Esophagus squamous epithelium (tissue), 5 donors: ENCODE measurements at places on chromosomes 2 and 18.

DNA sequence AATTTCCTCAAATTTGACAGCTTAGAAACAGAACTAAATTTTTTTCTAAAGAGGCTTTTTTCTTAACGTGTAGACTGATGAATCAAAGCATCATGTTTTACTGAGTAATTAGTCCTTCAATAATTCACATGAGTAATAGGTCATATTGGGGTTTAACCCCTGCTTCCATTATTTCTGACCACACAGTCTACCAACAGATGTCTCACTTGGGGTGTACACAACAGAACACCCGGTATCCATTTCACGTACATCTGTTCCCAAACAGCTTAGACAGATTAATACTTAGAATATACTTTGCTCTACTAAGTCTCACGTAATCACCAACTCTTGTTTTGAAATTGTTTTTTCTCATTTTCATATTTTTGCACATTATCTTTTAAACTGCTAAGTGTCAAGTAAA is 14.8 kb downstream of the CERKL start:
- no peak for DNase-seq

- DNase-seq = no peak
Measured at GRCh38 chr18:5144629-5145028, 52.4 kb downstream of the AKAIN1 start.

GRCh38 chr2:84386336-84387040 is 72.6 kb downstream of the SUCLG1 start:
- DNase-seq = no peak

DNA sequence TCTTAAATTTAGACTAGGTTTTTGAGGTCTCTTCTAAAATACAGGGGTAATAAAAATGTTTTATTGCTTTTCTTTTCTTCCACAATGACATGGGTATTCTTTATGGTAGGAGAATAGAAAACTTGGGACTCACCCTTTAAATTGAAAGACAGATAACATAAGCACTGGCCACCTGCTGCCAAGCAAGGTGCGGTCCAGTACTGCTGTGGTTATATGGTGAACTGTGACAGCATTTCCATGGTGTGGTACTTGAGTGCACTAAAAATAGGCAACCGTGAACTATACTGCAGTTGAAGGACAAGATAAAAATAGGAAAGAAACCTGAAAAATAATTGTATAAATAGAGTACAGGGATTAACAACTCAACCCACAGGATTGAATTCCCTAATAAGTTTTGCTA is 54.4 kb upstream of the GRB14 start:
- DNase-seq = no peak

DNA sequence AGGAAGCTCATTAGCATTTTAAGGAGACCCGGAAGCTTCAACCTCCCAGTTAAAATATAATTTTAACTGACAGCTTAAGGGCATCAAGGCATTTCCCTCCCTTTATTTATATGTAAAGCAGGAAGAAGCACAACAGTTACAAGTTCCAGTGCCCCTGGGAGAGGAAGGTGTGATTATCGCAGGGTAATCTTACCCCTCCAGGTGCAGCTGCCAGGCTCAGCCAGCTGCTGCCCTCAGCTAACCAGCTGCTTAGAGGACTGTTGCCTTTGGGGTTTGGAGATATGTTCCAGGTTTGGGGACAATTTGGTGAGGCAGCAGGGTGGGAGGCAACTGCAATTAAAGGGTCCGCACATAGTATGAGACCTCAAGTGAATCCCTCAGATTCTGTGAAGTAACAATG is 55.3 kb upstream of the SETBP1 start:
- DNase-seq = no peak

DNA sequence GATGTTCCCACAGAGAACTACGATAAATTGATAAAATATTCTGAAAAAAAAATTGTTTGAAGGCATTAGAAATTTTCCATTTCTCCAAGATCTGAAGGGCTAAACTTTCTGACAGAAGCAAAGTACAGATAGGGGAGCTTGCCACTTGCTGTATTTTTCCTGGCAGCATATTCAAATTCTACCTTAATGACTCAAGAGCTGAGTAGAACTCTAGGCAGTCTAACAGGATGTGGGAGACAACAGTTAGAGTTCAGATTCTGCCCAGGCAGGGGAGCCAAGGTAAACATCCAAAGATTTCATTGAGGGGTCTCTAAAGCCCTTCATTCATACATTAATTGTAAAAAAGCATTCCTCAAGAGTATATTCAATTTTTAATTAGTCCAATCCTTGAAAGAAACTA is 46.0 kb upstream of the RIT2 start:
- DNase-seq = no peak

DNA sequence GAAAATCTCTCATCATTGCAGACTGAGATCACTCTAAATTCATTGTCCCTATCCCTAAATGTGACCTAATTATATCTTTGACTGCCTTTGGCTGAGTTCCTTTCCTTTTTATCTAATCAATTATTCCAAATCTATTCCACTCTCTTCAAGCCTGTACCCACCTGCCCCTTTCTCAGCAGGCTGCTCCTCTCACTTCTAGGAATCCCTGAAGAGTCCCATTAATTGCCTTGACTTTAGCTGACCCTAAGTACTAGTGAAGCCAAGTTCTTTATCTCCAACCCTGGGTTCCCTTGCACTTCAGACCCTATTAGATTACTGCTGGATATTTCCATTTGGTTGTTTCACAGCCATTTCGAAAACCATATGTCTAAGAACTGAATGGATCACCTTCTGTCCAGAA is 102.8 kb downstream of the GREB1L start:
- no peak for DNase-seq

- DNase-seq = no peak
Measured at GRCh38 chr2:207792244-207792785, 22.6 kb upstream of the FZD5 start.

DNA sequence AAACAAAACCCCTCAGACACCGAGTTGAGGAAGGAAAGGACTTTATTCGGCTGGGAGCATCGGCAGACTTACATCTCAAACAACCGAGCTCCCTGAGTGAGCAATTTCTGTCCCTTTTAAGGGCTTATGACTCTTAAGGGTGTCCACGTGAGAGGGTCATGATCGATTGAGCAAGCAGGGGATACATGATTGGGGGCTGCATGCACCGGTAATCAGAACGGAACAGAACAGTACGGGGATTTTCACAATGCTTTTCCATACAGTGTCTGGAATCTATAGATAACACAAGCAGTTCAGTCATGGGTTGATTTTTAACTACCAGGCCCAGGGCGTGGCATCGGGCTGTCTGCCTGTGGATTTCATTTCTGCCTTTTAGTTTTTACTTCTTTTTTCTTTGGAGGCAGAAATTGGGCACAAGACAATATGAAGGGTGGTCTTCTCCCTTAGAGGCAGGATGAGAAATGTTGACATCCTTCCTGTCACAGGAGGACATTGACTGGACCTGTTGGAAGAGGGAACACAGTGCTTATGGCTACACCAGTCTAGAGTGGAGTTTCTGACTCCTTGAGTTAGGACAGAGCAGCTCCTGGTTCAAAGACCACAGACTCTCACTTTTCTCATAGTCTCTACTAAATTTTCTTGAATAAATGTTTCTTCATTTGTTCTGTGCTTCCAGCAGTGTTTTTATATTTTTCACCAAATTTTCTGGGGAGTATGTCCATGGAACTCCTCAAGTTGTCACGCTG is 35.8 kb downstream of the SPOPL start:
- no peak for DNase-seq

DNA sequence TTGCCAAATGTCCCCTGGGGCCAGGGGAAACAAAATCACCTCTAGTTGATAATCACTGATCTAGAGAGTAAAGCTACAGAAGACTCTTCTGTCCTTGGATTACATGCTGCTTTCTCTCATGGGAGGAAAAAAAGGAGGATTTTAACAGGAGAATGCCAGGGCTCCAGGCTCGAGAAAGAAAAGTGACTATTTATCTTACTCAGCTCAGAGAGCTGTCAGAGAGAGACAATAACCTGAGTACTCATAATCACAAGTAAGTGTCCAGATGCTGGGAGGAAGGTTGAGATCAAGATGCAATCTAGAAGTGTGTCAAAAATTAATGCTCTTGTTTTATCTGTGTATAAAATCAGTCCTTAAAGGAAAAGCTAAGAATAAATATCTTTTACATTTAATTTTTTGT is 133.3 kb downstream of the PTRHD1 start:
- DNase-seq = no peak

DNA sequence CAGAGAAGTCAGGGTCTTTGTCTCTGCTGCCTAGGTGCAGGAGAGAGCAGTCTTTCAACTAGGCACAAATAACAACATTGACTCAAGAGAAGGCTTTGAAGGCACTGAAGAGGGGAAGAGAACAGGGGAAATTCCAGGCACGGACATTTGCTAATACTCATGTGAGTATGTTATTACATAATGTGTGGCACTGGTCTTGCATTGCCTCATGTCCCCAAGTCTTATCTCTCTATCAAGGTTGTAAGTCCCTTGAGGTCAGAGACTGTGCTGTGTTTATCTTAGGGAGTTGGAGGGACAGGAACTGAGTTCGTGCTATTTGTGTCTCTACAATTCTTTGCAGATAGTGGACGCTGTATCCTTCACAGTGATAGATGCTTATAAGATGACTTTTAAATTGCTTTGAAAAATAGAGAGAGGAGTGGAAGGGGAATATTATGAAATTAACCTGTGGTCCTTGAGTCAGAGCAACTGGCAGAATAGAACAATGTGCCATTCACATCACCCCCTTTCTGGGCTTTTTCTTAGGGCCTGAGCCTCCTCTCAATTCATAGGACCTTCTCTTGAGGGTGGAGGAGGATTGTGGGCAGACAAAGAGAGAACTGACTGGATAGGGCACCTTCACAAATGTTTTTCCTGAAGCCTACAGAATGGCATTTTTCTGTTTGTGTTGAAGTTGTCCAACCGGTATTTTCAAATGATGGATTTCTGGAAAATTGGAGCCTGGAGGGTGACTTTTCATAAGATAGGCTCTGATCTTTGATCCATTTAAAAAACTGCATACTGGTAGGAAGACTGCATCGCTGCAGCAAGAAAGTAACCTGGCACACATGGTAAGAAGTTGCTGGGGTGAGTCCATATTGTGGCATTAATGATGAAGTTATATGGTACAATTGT is 96.6 kb upstream of the CXCR4 start:
- DNase-seq = no peak

DNA sequence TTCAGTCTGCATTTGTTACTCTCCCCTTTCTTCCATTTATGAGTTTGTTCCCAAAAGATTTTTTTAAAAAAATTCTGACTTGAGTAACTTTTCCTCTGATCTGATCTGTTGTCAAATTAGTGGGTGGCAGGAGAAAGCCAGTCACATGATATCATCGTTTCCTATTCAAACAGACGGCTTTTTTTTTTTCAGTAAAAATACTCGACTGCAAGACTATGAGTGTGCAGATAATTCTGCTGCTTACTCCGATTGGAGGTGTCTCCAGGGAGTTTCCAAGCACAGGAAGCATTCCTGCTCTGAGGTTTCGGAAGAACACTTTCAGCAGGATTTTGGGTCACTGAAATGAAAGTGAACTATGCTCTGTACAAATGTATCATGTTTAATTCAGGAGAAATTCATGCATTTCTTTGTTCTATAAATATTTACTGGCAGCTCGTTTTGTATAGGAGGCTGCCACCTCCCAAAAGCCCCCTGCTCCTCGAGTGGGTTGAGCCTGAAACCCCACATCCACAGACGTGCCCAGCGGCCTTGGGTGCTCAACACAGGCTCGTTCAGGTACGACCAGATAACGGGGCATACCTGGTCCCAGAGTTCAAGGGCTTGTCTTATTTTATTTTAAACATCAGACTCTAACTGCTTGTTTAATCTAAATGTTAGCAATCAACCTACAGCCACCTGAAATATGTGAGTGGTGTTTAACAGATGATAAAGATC is 126.9 kb upstream of the ZNF516 start:
- DNase-seq = no peak

DNA sequence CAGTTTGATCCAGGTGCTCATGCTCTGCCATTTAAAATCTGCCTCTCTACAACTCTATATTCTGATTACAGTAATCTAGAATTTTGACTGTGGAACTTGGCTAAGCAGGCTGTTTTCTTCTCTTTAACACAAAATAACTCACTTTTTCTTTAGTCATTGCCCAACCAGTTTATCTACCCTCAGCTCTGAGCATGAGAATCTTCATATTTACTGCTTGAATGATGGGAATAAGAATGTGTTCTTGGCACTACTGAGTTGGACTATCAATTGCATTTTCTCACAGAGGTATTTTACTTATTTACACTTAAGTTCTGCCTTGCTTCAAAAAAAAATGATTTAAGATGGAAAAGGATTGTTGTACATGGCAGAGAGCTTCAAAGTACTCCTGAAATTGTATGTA is 301.1 kb downstream of the CCDC85A start:
- no peak for DNase-seq

- DNase-seq = no peak
Measured at GRCh38 chr18:70149616-70150301, 55.7 kb downstream of the RTTN start.

- no peak for DNase-seq
Measured at GRCh38 chr2:136072621-136073020, 45.3 kb downstream of the CXCR4 start.

DNA sequence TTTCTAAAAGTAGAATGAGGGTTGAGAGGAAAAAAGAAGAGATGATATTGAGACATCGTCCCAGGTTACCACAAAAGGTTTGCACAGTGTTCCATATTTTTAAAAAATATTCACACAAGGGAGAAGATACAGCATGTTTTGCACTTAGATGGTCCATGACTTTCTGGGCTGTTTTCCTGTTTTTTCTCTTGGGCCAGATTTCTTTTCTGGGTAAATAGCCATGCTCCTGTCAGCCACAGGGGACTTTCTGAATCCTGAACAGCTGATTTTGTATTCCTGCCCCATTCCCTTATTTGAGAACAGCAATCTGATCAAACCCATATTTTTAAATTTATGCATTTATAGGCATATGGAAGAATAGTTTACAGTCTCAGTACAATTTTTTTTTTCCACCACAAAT is 185.9 kb upstream of the NRP2 start:
- no peak for DNase-seq

DNA sequence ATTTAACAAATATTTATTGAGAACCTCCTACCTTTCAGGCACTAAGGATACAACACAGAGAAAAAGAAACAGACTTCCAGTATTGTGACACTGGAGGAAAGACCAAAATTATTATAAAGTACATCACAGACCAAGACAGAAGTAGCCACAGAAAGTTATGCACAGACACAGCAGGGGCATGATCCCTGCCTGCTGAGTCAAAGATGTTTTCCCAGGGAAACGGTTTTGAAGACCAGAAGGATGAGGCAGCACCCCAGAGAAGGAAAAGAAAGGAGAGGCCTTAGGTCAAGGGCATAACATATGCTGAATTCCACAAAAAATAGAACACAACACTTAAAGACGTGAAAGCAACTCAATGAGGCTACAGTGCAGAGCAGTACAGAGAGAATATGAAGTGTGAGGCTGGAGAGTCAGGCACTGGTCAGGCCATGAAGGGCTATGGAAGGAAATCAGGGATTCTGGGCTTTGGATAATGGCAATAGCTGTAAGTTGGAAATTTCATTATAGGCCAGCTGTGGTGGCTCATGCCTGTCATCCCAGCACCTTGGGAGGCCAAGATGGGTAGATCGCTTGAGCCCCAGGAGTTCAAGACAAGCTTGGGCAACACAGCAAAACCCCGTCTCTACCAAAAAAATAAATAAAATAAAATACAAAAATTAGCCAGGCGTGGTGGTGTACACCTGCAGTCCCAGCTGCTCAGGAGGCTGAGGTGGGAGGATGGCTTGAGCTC is 8.2 kb downstream of the ADAM17 start:
- DNase-seq = no peak

GRCh38 chr18:74613381-74613780 is 15.7 kb downstream of the ZNF407 start:
- no peak for DNase-seq
